ENCODE measurements at places on chromosomes 5 and 9. TPM values are rescaled to one million over a fixed set of nuclear protein-coding genes. Genes with fewer than 3 reads are reported as not detected.

SMIM27 gene
- total RNA-seq = 15.8 TPM

SNCAIP gene
- total RNA-seq = 10.5 TPM

SARDH gene
- 7.3 TPM for total RNA-seq

TMEM215 gene
- total RNA-seq = 0.67 TPM

PTGER4 gene
- total RNA-seq = 1.9 TPM

DNA sequence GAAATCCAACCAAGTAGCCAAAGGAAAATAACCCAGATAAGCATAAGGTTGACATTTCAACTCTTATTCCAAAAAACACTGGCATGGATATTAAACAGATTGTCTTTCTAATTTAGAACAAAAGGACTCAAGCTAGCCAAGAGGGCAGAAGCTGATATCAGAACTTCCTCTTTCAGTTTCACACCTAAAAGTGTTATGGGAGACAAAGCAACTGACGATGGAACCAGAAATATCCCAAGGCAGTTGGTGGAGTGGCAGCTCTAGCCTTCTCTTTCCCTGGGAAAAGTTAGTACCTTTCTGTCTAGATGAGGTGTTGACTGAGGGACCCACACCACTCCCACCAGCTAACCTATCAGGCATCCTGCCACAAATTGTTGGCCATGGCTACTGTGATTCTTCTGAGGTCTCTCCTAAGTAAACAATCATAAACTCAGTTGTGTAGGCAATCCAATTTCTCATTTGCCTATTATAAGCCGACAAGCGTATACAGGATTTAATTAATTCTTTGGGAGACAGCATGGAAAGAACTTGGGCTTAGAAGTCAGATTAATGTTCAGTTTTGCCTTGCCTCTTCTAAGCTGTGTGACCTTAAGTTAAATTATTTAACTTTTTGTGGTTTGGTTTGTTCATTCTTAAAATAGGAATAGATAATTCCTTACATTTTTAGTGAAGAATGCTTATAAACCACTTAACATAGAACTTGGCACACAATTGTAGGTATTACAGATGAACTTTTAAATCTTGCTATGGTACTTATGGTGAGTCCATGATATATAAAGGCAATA, 110.9 kb upstream of the ADAMTSL1 start:
- no peak for DNase-seq

DNA sequence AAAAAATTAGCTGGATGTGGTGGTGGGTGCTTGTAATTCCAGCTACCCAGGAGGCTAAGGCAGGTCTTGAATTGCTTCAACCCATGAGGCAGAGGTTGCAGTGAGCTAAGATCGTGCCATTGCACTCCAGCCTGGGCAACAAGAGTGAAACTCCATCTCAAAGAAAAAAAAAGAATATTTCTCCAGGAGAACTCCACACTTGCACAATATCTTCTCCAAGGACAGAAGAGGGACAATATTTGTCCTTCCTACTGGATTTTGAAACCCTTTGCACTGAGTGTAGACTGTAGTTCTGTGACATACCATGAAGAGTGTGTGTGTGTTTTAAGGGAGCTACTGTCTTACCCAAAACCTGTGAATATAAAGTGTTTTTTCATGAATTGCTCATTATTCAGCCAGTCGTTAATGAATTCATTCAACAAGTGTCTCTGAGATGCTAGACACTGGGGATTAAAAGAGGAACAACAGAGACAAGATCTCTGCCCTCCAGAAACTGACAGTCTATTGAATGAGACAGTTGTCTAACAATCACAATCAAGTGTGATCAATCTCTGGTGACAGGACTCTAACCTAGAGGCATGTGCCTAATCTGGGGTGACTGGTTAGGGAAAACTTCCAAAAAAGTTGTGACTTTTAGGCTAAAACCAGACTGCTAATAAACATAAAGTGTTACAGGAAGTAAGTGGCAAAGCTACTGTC, 9.8 kb upstream of the UBE2D2 start:
- no peak for DNase-seq

GRCh38 chr9:123232332-123232731, 36.1 kb downstream of the STRBP start:
- no peak for DNase-seq

- no peak for DNase-seq
Measured at GRCh38 chr5:33445798-33446197, 5.0 kb downstream of the TARS1 start.

DNA sequence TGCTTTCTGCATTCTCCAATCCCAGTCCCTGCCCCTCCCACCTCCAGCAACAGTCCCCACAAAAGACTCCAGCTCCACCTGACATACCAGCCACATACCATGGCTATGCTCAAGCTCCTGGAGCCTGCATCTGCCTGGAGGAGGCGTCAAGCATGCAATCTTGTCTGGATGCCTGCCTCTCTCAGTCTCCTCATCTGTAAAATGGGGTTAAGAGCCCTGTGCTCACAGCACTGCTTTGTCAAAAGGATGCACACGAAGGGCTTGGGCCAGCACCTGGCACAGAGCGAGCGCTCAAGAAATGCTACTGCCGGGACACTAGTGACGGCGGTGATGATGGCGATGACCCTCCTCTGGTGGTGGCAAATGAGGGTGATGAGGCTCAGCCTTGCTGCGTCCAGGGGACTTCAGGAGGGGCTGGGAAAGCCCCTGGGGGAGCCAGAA, 202.9 kb upstream of the IER5L start:
- no peak for DNase-seq

DNA sequence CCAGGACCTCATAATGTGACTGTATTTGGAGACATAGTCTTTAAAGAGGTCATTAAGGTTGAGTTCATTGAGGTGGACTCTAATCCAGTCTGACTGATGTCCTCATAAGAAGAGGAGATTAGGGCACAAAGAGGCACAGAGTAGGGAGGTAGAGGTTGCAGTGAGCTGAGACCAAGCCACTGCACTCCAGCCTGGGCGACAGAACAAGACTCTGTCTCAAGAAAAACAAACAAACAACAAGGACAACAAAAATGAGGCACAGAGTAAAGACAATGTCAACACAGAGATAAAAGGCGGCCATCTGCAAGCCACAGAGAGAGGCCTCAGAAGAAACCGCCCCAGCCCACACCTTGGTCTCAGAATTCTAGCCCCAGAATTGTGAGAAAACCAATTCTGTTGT, 17.0 kb upstream of the TDRD7 start:
- no peak for DNase-seq

GRCh38 chr5:137292461-137293027, 206.6 kb downstream of the SPOCK1 start:
- no peak for DNase-seq

DNA sequence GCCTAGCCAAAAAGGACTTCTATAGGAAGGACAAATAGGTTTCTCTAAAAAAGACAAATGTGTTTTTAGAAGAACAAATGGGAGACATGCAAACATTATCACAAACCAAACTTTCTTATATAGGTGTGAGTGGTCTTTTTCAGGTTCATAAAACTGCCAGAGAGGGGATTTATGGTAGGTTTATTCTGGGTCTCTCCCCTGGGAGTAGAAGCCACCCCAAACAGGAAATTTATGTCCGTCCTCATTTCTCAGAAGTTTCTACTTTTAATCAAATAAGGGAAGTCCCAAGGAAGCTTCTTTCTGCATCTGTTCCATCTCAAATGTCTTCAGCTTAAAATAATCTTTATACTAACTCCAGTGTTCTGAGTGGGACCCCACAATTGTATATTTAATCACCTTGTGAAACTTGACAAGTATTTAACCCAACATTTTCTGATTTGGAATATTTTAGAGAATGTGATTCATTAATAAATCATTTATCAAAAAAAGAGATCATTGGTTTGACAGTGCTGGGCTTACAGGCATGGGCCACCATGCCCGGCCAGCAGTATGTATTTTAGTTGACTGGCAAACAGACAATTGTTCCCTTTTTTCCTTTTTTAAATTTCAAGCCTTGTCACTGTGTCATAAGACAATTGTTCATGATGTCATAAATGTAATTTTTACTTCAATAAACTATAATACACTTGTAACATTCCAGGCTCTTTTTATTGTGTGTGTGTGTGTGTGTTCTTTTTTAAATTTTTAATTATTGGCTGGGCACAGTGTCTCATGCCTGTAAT, 44.6 kb upstream of the GLDC start:
- no peak for DNase-seq
